GM12892 (cell line): ENCODE measurements at places on chromosomes 4 and X.

DNA sequence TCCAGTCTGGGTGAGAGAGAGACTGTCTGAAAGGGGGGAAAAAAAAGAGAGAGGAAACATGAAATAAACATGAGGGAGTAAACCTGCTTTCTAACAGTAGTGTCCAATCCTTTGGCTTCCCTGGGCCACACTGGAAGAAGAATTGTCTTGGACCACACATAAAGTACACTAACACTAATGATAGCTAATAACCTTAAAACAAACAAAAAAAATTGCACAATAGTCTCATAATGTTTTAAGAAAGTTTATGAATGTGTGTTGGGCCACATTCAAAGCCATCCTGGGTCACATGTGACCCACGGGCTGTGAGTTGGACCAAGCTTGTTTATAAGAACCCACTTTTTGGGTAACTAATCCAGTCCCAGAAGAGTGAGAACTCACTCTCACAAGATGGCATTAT is 30.3 kb downstream of the PDS5A start:
- no peak for DNase-seq

DNA sequence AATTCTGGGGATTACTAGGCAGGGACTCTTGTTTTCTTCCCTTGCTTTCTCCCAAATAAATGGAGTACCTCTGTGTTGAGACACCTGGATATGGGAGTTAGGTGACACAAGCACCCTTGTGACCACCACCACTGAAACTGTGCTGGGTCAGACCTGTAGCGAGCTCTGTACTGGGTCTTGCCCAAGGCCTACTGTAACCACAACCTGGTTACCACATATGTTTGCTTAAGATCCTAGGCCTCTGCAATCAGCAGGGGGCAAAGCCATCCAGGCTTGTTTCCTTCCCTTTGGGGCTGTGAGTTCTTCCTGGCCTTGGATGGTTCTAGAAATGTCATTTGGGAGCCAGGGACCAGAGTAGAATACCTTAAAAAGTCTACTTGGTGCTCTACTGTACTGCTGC is 49.4 kb downstream of the LPAR4 start:
- no peak for DNase-seq

GRCh38 chr4:141731481-141731880 is 95.1 kb downstream of the IL15 start:
- no peak for DNase-seq

GRCh38 chrX:151780621-151781020 is 46.1 kb downstream of the CNGA2 start:
- no peak for DNase-seq

DNA sequence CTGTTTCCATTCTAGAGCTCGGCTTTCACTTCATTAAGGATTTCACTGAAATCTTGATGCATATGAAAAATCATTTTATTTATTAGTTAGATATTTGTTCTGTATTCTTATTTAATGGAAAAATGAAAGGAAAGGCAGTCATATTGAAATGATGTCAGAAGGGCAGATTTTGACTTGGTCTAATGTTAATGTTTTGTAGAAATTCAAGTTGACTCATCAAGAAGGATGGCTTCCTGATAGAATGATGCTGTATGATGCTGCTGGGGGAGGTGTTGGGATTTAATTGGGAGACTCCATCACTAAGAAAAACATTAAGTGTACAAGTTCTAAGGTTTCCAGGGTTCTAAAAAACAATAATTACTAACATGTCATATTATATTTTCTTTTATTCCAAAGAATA is 204.8 kb downstream of the PDGFC start:
- no peak for DNase-seq

DNA sequence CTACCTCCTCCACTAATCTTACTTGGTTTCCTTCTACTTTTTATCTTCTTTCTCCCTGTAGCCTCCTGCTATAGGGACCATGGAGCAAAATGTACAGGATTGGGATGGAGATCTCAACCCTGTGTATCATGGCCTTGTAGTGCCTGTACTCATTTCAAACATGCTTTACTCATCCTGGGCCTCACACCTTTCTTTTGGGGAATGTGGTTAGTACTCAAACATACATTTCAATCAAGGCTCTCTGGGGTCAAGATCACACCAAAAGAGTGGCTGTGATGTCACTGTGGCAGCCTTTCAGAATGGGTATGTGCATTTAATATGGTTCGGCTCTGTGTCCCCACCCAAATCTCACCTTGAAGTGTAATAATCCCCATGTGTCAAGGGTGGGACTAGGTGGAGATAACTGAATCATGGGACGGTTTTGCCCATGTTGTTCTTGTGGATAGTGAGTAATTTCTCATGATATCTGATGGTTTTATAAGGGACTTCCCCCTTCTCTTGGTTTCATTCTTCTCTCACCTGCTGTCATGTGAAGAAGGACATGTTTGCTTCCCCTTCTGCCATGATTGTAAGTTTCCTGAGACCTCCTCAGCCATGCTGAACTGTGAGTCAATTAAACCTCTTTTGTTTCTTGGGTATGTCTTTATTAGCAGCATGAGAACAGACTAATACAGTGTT is 205.1 kb downstream of the RASL11B start:
- DNase-seq, result no peak

- no peak for DNase-seq
These were observed 118.5 kb downstream of the CFAP299 start for GRCh38 chr4:80454040-80454439.

DNA sequence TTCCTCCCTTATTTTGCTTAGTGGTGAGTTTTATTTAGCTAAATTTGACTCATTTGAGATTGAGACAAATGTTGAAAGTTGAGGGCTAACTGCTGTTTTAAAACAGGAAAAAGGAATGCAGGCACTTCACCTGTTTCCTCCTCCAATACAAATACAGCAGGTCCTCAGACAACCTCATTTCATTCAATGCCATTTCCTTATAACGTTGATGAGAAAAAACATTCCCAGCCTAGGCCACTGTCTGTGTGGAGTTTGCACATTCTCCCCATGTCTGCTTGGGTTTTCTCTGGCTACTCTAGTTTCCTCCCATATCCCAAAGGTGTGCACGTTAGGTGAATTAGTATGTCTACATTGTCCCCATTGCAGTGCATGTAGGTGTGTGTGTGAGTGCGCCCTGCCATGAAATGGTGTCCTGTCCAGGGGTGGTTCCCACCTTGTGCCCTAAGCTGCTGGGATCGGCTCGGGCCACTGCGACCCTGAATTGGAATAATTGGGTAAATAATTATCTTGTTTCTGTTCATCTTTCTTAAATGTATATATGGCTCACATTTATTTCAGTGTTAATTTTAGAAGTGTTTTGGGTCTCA is 21.9 kb downstream of the SMAD1 start:
- no peak for DNase-seq

- DNase-seq, result no peak
These were observed 331.8 kb upstream of the TENM3 start for GRCh38 chr4:181911420-181911819.

- DNase-seq, result no peak
These were observed 30.3 kb upstream of the GLRB start for GRCh38 chr4:157045507-157046127.

DNA sequence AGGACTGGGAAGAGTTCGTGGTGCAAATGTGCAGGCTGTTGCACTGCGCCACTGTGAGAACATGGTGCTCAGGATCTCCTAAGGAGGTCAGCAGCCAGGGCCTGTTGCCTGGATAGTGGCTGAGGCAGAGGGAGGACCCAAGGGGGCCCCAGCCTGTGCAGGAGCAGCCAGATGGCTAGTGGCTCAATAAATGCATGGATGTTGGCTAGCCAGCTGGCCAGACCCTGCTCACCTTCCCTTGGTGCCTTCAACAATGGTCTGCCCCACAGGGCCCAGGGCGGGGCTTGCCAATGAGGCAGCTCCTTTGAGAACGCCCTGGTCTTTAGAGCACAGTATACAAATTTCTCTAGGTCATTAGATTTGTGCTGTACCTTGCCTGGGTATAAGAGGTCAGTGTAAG is 67.4 kb downstream of the TNIP2 start:
- no peak for DNase-seq

GRCh38 chrX:119654112-119654531 is 38.8 kb downstream of the SEPTIN6 start:
- no peak for DNase-seq

DNA sequence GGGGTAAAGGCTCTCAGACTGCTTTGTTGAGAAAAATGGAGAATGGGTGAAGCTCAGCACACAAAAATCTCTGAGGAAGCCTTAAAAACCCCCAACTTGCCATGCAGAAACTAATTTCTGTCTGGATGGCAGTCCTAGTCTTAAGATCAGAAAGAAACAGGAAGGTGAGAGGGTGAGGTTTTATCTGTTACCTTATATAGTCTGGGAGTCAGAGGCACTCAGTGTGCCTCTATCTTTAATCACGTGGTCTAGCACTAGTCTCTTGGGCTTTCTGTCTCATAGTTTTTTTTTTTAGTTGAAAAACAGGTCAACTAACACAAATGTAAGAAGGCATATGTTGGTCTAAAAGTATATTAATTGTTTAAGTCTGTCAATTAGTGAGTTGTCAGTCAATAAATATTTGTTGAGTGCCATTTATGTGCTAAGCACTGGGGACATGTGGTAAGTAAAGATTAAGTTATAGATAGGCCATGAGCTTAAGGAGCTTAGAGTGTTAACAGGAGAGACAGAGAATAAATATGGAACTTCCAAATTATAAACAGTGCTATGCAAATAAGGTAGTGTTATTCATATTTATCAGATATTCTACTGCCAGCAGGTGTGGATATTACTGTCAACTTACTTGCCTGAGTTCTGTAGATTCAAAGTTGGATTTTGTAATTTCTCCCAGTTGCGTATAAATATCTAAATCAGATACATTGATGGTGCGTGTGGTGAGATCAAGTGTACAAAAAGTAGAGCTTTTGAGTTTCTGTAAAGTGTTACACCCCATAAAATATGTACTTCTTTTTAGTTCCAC is 7.0 kb downstream of the CYBB start:
- DNase-seq, result no peak

DNA sequence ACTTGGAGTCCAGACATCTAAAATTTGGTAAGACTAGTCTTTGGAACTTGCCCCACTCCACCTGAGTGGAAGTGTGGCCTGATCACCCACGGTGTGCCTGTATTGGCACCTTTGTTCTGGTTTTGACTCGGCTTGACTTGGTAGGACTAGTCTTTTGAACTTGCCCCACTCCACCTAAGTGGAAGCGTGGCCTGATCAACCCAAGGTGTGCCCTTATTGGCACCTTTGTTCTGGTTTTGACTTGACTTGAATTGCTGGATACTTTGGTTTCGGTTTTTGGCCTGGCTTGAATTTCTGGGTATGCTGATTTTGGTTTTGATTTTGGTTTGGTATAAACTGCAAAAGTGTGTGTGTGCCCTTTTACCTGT is 44.7 kb upstream of the UGT2B7 start:
- no peak for DNase-seq

DNA sequence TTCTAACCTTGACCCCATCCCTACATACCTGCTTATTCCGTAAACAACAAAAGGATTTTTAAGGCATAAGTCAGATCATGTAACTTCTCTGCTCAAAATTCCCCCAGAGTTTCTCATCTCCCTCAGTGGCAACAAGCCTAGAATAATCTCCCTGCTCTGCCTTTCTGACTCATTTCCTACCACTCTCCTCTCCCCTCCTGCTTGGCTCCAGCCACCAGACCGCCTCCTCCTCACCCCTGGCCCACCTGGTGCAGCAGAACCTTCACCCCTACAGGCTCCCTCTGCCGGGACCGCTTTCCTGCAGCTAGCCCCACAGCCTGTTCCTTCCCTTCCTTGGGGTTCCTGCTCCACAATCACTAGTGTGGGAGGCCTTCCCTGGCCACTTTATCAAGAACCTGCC is 32.1 kb downstream of the TSPAN5 start:
- no peak for DNase-seq

DNA sequence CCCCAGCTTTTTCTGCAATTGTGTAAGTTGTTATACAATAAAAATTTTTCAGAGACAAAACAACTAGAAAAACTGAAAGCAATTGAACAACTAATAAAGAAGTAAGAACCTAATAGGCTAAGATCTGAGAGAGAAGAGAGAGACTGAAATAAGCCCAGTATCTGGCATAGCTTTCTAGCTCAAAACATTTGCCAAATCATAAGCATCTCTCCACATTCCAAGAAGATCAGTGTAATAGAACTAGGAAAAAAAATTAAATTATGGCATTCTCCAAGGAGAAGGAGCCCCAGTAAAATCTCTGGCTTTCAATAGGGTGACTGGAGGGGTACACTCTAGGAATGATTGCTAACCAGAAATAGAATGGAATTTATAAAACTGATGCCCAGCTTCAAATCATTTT is 19.0 kb upstream of the PPP3CA start:
- DNase-seq, result no peak

GRCh38 chr4:41554905-41555304 is 16.9 kb downstream of the LIMCH1 start:
- no peak for DNase-seq

DNA sequence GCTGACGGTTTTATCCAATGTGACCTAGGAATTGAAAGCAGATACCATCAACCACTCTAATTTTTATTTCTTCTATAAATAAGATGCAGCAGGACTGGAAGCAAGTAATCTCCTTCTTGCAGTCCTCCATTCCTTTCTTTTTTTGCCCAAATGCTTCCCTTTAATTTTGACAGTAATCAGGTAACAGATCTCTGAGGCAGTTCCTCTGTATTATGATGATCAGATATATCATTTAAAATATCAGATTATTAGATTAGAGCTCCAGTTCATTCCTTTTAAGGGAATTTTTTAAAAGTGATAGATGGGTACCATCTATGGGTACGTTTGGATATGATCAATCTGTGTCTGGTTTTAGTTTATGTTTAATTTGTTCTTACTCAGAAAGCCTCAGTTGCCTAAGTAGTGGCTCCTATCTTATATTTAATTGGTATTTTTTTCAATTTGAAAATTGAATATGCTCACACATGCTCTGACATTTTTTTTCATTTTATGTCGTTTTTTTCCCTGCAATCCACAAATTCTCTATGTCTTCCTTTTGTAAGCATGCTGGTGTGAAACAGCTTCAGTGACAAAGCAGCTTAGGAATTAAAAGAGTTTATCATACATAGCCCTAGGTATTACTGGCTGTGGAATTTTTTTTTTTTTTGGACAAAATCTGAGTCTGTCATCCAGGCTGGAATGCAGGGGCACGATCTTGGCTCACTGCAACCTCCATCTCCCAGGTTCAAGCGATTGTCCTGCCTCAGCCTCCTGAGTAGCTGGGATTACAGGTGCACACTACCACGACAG is 73.7 kb upstream of the ANK2 start:
- no peak for DNase-seq

GRCh38 chr4:145815027-145815612 is 123.5 kb downstream of the ZNF827 start:
- no peak for DNase-seq

- no peak for DNase-seq
These were observed 41.0 kb upstream of the PDLIM5 start for GRCh38 chr4:94410678-94411206.

GRCh38 chr4:7799736-7800135 is 139.9 kb downstream of the AFAP1 start:
- no peak for DNase-seq

GRCh38 chrX:3532581-3533085 is 180.8 kb downstream of the PRKX start:
- no peak for DNase-seq

DNA sequence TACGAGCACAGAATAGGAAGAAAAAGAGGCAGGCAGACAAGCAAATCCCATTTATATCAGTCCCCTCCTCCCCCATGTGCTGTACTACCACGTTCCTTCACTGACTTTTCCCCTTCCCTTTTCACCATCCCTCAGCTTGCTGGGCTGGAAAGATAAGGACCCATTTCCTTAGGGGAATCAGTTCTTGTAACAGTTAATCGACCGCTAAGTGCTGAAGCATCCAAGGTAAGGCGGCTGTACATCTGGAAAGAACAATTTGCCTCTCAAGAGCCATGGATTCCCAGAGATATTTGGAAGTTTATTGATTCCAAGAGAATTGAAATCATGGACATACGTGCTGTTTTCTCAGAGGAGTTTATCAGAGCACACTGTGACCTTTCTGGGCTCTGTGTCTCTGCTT is 1688.0 kb downstream of the STIM2 start:
- no peak for DNase-seq
